GDM1 (cell line): ENCODE measurements at places on chromosomes 12 and 14.

- DNase-seq = peak; percentile 57
These were observed 65.0 kb downstream of the PITPNM2 start for GRCh38 chr12:123085730-123086487.

- peak; percentile 29 for DNase-seq
These were observed 1.8 kb downstream of the COX6A1 start for GRCh38 chr12:120439646-120440247.

- DNase-seq = no peak
These were observed 4.9 kb upstream of the GPR132 start for GRCh38 chr14:105069871-105070759.

DNA sequence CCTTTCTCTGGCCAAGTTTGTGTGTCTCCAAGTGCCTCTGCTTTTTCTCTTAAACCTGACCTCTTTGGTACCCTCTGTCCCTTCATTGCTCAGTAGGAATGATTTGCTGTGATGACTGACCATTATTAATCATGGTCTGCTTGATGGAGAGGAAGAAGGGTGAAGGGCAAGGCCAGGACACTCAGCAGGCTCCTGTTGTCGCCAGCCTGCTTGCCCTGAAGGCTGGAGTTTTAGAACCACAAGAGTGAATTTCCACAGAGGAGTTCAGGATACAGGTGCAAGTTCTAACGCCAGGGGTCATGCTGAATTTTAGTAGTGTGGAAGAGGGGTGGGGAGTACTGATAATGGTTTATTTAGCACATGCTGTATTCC lies 2.8 kb upstream of the ITGA5 start:
- no peak for DNase-seq

DNA sequence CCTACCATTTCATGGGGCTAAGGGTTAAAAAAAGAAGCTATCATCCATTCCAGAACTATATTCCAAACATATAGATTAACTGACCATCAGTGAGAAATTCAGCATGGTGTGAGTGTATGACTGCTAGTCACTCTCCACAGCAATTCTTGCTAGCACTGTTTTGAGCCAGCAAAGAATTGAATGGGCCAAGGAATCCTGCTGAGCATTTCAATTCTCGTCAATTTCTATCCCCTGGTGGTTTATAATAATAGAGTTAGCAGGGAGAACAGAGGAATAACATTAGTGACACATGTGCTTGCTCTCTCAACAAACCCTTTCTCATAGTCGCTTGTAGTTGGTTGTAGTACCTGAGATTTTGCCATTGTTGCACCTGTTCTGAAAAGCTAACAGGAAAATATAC lies 7.2 kb downstream of the MBIP start:
- DNase-seq = no peak

GRCh38 chr12:1127021-1127420 lies 136.0 kb downstream of the ERC1 start:
- no peak for DNase-seq
